ENCODE measurements at places on chromosomes 7 and 10.

GRCh38 chr10:110959379-110960332, 40.3 kb downstream of the SHOC2 start:
- no peak for DNase-seq

- DNase-seq = peak; percentile 96
These were observed 19.2 kb upstream of the DDC start for GRCh38 chr7:50584386-50584785.

DNA sequence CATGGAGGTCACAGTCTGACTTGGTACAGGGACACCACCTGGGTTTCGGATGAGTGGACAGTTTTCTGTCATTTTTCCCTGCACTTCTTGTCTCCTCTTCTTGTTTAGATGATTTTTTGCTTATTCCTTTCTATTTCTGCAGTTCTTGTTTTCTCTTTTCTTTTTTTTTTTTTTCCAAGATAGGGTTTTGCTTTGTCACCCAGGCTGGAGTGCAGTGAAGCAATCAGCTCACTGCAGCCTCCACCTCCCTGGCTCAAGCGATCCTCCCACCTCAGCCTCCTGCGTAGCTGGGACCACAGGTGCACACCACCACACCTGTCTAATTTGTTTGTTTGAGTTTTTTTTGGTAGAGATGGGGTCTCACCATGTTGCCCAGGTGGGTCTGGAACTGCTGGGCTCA, 49.7 kb upstream of the RASGEF1A start:
- no peak for DNase-seq

DNA sequence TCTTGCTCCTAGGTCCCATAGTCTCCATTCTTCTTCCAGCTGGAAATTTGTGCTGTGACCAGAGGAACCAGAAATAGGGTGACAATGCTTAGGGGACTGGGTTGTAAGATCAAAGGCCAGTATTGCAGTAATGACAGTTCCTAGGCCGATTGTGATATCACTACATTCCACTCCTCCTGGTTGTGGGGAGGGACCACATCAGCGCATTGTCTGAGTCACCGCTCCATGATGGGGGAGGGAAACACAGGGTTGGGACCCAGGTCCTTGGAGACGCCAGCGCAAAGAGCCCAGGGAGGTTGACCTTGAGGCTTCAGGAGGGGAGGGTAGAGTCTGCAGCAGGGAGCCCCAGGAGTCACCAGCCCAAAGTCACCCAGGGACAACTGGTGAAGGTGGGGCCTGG, 20.8 kb upstream of the GGCT start:
- no peak for DNase-seq

- DNase-seq = no peak
These were observed 698.3 kb downstream of the PARD3 start for GRCh38 chr10:34116681-34117271.

DNA sequence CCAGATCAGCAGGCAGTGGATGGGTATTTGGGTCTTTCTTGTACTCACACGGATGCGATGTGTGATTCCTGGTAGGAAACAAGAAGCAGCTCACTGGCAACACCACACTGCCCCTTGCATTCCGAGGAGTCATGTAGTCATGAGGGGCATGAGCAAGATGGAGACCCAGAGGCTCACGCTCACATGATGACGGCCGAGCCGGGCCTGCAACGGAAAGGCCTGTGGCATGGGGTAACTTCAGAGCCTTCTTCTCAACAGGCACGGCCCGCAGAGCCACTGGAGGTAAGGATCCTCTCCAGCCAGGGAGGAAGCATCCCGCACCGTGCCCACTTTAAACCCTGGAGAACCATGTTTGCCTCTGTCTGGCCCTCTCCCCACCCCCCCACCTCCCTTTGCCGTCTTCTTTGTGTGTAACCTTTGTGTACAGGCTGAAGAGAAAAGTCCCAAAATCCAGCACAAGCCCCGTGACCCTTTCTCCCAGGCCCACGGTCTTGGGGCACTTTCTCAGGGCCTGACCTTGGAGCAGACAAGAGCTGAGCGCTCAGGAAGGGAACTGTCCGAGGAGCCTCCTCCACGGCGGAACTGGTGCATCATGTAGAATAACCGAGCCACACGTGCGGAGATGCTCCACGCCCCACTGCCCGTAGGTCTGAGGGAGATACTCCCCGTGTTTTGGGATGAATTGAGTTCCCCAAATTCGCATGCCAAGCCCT, 516.4 kb downstream of the DNAJB6 start:
- DNase-seq = no peak

DNA sequence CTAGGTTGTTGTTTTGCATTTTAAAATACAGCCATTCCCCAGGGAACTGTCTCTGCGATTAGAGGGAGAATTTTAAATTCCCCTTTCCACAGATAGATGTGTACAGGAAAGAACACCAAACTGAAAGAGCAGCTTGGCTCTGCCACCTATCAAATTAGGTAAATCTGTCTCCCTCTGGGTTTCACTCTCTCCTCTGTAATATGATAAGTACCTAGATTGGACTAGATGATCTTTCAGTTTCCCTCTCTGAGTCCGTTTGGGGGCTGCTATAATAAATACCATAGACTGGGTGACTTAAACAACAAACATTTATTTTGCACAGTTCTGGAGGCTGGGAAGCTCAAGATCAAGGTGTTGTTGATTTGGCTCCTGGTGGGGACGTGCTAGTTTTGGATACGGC, 186.0 kb downstream of the KIF20B start:
- DNase-seq = no peak

- DNase-seq = peak; percentile 68
These were observed 52.5 kb downstream of the NRCAM start for GRCh38 chr7:108403597-108404217.

- no peak for DNase-seq
These were observed 7.1 kb upstream of the KCNMA1 start for GRCh38 chr10:77644557-77645243.

DNA sequence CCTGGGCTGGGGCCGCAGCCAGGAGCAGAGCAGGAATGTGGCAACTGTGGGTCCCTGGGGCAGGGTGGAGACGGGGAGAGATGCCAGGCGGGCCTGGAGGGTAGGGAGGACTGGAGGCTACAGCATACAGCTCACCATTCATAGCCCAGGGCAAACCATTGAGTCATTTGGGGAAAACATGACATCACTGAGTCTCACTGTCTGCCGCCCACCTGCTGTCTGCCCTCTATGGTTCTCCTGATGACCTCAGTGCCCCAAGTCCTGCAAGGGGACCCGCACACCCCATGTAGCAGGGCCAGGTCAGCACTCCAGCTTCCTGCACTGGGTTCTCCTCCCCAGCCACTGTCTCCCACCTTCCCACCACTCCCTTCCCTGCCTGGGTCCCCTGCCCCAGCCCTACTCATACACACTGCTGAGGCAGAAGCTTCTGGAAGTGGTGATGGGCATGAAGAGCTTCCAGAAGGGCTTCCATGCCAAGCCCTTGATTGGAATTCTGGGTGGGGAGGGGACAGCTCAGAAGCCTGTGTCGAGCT, 10.4 kb downstream of the CHST3 start:
- no peak for DNase-seq

DNA sequence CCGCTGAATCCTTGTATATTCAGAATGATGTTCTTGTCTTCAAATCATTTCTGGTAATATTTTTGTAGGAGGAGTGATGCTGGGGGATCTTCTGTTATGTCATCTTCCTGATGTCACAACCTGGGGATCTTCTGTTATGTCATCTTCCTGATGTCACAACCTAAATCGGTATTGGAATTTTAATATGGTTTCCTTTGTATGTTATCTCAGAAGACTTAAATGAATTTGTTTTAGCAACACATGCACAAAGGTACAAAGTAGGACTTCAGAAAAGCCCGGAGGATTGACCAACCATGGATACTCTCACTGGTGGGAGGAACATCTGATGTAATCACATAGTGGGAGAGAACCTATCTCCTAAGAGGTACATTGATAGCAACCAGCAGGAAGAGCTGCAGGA, 9.1 kb upstream of the AOAH start:
- DNase-seq = no peak

- DNase-seq = peak; percentile 79
These were observed 26.2 kb downstream of the CCDC3 start for GRCh38 chr10:12975266-12975665.

DNA sequence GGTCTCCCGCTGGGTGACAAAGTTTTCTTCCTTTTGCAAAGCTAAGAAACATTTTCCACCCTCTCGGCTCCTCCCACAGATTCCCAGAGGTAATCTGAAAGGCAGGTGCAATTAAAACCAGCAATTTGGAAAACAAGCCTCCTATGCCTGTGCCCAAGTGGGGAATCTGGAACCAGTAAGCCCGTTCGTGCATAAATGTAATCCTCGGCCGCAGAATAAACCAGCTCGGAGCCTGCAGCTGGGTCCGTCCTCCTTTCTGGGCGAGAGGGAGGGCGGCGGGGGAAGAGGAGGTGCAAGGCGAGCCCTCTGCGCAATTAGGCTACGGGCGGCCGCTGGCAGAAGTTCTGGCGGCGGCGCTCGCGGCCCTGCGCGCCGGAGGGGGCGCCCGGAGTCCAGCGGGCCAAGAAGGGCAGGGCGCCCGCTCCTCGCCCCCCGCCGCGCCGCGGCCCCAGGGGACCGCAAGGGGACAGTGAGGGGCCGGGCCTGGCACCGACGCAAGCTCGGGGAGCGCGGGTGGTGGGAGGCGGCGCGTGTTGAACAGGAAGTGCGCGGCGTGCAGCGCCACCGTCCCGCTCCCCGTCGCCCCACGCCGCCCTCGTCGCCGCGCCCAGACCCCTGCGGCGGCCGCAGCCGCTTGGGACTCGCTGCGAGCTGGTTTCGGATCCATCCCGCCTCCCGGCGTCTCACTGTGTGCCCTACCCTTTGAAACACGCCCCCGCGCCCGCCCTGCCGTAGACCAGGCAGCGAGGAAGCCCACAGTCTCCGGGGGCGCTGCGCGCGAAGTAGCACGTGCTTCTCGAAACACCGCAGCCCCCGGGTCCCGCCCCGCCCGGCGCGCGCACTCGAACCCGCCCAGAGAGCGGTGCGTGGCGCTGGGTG, at the start of gene PRKAG2:
PRKAG2 (minus strand) TSS at position 217 of the 879 bp plus-strand sequence. CDS start 495 bp downstream, outside the sequence.
- DNase-seq = peak; percentile 47

DNA sequence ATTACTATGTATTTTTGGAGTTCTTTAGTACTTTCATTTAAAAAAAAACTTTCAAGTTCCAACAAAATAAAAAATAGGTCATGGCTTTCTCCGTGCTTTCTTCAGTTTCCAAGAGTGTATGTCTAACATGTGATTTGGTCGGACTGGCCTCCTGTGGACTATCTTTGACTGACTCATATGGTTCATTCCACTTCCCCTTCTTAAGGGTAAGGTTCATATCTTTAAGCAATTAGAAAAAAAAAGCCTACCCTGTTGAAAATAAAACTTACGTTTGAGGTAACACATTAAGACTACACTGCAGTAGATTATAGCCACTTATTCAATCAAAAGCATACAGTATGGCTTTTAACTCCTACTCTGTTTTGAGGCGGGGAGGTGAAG, 112.8 kb upstream of the AHR start:
- no peak for DNase-seq

GRCh38 chr7:158856883-158857668, 718 bp downstream of the DYNC2I1 start:
- no peak for DNase-seq

GRCh38 chr10:125984346-125984745, 88.0 kb downstream of the FANK1 start:
- no peak for DNase-seq

DNA sequence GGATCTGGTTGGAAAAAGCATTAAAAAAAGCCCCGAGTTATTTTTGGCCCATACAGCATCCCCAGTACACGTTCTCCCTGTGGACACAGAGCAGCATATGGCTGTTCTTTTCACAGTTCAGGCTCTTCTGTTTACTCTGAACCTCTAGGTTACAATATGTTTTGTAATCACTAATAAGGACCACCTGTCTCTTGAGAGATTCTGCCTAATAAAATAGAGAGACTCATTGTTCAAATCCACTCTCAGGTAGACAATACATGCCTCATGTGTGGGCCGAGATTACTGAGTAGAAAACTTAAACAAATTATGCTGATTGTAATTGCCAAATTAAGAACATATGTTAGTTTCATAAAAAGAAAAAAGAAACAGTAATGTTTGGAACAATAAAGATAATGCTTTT, 647.7 kb downstream of the GRM8 start:
- peak; percentile 3 for DNase-seq

DNA sequence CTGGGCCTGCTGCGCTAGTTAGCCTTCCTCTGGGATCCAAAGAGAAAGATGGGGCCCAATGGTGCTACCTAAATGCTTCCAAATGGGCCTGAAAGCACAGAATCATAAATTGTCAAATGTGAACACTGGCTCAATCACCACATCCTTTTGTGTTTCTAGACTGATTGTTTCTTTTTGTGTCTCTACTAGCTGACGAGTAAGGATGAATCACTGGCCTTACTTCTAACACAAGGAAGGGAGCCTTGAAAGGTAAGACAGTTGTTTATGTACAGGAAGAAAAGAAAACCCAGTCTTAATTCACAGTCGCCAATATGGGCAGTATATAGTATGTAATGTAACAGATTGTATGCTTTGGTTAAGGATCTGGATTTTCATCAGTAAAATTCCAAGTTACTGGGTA, 89.5 kb downstream of the ZNF92 start:
- DNase-seq = no peak

GRCh38 chr10:109348324-109348723, 575.0 kb downstream of the XPNPEP1 start:
- DNase-seq = no peak

- DNase-seq = no peak
These were observed 73.8 kb upstream of the TMEM106B start for GRCh38 chr7:12137283-12137682.

DNA sequence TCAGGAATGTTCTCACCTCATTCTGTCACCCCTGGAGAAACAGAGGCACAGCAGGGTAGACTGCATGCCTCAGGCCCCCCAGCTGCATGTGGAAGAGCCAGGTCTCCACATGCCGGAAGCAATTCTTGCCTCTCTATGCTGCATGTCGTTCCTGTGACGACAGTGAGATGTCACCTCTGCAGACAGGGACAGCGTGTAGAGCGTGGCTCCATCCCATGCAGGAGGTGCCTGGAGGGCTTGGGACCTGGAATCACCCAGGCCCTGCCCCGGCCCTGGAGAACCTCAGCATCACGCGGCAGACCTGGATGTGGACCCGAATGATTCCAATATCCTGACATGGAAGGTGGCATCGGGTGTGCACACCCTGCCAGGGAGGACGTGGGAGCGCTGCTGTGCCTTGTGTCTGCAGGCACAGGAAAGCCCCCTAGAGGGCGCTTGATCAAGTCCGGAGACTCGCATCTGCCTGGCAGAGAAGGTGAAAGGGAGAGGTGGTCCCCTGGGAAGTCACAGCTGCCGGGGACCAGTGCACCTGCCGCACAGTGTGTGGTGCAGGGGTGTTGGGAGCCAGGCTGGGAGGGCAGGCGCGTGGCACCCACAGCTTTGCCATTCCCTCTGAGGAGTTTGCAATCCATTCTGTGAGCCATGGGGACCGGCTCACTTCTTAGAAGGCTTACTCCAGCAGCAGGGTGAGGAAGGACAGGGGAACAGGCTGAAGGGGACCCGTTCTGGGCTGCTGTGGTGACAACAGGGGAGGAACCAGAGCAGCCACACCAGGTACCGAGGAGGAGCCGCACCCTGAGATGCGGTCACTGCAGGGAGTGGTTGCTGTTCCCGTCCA, 45.3 kb upstream of the EN2 start:
- DNase-seq = peak; percentile 15

DNA sequence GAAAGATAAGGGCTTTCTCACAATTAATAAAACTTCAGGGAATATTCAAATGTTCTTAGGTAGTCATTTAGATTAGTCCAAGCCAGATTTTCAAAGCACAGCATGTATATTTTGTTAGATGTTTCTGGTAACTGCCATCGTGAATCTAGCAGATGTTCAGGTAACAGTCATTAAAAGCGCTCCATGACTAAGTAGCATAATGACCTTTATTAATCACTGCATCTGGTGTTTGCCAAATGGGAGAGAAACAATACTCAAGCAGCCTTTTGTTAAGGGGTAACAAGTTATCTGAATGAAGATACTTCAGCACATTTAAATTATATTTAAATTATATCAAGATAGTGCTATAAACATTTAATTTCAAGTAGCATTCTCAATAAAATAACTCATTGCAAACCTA, 47.5 kb downstream of the USP6NL start:
- DNase-seq = peak; percentile 74
